ENCODE measurements at places on chromosomes 7 and 10.
A peak's percentile ranks its signal among the peaks of the same experiment; 100 is the strongest.

GRCh38 chr10:31126593-31126992, 94.9 kb upstream of the ZNF438 start:
- DNase-seq, result no peak

DNA sequence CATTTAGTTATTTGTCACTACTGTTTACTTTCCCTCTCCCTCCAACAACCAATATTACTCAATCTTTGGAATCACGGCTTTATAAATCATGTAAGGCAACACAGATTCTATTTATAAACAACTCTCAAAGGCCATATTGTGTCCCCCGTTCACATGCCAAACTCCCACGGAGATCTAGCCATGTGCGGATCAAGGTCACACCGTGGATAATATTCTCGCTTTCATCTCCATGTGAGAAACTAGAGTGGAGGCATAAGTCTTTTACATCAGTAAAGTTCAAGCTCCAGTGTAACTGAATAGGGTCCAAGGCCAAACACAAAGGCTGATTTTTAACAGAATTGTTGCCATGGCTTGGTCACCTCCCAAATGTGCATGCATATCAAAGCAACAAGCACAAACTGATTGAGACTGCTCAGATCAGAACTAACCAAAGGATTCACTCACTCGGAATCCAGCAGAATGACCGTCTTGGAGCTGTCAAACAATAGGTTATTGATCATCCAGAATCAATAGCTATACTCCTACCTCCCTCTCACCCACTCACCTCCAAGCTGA, 569.5 kb upstream of the LRRN3 start:
- no peak for DNase-seq

GRCh38 chr7:70178787-70179186, 580.5 kb downstream of the AUTS2 start:
- no peak for DNase-seq

- no peak for DNase-seq
Measured at GRCh38 chr10:43389867-43390266, 18.4 kb downstream of the FXYD4 start.

- peak; percentile 90 for DNase-seq
Measured at GRCh38 chr7:29194594-29195427, at the start of gene CHN2. Gene CHN2 (plus strand): TSS chr7:29194775.

- DNase-seq, result no peak
Measured at GRCh38 chr10:117781216-117781831, 238.8 kb downstream of the EMX2 start.

DNA sequence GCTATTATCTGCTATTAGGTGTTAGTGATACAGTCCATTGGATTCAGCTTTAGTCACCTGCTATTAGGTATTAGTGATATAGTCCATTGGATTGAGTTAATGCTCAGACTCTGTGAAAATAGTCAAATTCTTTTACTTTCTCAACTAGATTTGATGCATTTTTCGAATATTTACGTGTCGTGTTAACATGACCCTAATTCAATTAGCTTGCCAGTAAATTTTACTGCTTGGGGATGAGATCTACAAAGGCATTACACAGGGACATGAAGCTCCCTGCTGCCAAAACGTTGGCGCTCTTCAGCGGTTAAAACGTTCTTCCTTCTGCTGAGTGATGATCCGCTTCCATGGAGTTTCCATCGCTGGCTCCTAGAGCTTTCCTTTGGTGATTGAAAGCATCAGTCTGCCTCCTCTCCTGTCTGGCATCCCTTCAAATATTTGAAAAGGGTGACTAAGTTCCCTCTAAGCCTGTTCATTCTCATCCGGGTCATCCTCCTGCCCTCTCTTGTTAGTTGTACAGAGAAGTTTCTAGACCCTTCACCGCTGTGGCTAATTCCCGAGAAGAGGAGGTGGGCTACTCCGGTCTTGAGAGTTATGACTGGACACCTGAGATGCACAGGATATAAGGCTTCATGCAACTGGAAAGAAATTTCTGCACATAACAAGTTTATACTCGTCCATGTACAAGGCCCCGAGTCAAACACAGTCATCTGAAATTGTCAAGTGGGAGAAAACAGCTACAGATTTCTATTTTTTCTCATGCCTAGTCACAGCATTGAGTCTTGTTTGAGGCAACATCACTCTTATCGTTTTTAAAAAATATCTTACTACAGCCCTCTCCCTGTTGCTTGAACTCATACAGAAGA, 254.0 kb downstream of the KLF6 start:
- DNase-seq, result no peak

GRCh38 chr7:79293655-79294142, 159.8 kb downstream of the MAGI2 start:
- DNase-seq, result no peak

DNA sequence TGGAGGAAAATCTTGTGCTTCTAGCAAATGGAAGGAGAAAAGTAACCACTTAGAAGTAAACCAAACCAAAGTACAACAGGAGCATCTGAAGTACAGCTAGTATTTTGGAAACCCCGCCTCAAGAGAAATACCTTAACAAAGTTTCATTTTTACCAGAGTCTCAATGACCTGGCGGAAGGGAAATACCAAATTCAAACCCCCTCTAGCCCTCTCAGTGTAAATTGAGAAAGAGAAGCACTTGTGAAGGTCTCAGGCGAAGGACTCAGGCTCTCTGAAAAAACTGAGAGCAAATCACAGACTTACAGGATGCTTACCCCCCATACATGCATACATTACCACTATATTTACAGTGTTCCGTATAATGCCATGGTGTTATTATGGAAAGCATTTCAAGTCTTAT, 70.1 kb downstream of the ZPBP start:
- DNase-seq, result no peak

DNA sequence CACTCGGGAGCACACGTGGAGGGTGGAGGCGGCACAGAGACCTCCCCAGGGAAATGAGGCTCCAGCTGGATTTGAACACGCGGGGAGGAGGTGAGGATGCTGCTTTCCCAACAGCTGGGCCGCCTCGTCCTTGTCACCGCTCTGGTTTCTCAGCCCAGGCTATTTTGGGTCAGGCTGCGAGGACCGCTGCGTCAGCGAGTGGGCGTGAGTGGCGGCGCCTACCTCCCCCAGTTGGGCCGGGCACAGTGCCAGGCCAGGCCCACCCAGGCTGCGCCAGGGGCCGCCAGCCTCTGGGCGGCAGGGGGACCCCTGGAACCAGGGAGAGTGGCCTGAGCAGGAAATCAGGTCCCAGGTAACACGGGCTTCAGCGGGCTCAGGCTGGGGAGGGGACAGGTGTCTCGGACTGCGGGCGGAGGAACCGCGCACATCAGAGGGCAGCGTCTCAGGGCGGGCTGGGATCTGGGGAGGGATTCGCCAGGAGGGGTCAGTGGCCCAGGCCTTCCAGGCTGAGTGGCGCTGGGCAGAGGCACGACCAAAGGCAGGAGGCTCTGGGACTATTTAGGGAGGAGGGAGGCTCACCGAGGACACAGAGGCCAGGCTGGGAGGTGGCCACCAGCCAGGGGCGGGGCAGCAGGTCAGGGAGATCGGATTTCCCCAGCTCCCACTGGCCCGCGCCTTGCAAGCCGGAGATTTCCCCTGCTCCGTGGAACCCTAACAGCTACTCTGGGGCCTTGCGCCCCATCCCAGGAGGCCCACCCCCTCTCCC, 125.2 kb upstream of the RET start:
- DNase-seq, result no peak

DNA sequence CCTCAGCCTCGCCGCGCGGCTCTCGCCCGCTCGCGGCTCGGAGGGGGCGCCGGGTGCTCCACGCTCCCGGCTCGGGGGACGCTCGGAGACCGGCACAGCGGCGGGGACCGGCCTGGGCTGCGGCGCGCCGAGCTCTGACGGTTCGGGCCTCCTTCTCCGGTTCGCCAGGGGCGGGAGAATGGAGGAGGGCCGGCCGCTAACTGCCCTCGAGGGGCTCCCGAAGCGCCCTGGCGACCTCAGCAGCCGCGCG, 232 bp upstream of the GRID1 start:
- peak; percentile 86 for DNase-seq

DNA sequence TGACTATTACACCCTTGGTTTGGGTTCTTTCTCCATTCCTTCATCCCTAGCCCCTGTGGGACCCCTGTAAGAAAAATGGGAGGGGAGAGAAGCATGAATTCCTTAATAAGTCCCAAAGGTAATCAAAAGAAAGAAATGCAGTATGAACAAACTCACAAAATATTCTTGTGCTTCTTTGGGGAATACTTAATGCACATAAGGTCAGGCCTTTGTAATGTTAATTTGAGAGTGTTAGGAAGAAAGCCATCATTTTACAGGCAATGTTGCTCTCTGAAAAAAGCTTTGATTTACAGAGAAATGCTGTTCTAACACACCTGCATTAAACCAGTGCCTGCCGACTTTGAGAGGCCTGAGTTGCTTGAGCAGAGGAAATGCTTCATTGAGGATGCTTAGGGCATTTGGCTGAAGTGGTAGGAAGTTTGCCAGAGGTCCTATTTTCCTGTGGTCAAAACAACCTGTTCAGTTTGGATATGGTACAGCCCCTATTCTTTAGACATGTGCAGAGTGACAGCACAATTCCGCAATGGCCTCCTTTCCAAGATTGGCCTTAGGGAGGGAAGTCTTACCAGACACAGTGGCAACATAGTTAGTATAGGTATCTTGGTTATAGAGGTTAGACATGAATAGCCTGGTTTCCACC, 643.4 kb downstream of the AUTS2 start:
- DNase-seq, result no peak

DNA sequence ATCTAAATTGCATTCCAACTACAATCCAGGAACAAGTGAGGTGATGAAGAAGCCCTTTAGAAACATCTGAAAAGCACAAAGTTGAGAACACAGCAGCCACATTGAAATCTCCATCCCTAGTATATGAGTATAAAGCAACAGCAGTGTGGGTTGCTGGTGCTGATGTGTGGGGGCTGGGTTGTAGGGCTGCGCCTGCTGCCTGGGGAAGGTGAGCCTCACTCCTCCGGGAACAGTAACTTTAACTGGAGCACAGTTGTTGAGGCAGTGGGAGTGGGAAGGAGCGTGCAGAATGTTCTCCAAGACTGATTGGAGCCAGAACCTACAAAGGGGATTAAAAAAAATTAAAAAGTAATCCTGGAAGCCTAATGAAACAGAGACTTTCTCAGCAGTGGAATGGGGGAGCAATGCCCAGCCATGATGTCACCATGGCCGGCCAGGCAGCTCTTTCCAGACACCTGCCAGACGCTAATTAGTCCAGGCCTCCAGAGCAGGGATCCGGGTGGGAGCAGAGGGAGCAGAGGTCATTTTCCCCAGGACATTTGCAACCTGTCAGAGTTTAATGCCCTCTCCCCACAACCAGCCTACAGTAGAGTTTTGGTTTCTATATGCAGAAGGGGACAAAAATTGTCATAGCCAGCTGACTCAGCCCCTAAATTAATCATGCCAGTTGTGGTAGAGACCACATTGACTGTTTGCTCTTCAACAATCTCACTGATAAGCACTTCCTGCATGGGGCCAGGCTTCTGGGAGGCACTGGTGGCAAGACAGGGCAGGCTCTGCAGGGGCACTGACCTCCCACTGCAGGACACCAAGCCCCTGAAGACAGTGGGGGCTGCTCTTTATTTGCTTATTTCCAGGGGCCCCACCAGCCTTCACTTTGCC, 133.0 kb upstream of the ZNF32 start:
- no peak for DNase-seq

DNA sequence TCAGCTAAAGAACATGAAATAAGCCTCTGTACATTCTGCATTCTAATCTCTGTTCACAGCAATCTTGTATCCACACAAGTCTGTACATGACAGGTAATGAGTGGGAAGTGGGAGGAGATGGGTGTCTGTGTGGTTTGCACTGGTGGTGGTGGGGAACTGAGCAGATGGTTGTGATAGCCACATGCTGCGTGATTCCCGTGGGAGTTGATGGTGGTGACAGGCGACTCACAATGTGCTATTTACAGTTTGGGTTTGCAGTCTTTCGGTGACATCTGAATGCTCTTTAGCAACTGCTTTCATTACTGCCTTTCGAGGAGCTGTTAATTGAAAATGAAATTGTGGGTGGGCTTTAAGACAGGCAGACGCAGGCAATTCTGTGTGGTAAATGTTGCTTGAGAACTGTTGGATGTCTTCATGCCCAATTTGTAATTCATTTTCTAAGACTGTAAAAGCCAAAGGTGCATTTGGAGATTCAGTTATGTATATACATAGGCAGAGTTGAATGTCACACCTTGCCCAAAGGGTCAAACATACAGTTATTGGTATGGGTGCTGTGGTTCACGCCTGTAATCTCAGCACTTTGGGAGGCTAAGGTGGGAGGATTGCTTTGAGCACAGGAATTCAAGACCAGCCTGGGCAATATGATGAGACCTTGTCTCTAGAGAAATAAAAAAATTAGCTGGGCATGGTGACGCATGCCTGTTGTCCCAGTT, 308.2 kb downstream of the AUTS2 start:
- DNase-seq, result no peak

DNA sequence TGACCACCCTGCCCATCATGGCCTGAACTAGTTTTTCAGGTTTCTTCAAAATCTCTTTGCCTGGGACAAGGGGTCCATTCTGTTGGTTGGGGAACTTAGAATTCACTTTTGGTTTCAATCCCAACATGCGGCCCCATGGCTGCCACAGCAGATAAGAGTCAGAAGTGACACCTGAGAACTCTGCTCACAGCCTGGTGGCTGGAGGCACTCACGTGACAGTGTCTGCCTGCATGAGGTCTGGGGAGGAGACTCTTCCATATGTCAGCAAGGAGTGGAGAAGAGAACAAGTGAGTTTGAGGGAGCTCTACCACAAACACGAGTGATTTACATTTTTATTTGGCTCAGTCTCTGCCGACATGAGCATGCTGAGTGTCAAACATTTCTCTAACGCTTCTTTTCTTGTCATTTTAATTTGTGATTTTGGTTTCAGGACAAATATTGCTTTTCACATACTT, 370.4 kb downstream of the TNS3 start:
- no peak for DNase-seq

DNA sequence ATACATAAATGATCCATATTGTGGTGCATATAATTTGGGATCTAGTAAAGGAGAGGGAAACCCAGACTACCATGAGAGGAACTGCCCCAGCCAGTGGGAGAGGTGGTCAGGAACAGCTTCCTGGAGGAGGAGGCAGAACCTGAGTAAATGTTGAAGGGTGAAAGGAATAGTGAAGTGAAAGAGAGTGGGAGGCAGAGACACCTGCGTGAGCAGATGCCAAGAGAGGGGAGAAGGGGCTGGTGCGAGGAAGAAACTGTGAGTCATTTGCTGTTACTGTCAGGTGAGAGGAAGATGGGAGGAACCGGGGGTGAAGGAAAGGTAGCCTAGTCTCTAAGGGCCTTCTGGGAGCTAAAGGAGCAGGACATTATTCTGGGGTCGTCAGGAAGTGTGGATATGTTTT, 294.8 kb downstream of the GRID1 start:
- DNase-seq, result peak; percentile 1

GRCh38 chr10:98013122-98013521, 17.3 kb downstream of the CRTAC1 start:
- no peak for DNase-seq

GRCh38 chr10:100995181-100995580, 4.4 kb upstream of the LZTS2 start:
- DNase-seq, result no peak

Measured in upper lobe of left lung (tissue), 6 donors.